ENCODE measurements at places on chromosomes 1 and 21.

DNA sequence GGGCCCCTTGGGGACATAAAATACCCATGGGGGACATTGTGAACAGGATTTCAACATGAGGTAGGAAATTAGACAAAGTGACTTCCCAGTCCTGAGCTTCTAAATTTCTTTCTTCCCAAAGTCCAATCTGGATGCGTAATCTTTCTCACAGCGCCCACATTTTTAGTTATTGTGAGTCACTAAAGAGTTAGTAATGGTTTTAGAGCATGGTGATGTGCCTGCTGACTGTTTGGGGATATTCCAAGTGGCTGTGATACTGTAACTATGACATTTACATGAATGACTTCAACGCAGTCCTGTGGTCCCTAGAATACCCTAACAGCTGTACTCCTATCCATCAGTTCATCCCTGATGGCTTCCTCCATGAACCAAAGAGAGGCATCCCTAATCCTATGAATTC, 224.0 kb upstream of the COA6 start:
- no peak for DNase-seq

DNA sequence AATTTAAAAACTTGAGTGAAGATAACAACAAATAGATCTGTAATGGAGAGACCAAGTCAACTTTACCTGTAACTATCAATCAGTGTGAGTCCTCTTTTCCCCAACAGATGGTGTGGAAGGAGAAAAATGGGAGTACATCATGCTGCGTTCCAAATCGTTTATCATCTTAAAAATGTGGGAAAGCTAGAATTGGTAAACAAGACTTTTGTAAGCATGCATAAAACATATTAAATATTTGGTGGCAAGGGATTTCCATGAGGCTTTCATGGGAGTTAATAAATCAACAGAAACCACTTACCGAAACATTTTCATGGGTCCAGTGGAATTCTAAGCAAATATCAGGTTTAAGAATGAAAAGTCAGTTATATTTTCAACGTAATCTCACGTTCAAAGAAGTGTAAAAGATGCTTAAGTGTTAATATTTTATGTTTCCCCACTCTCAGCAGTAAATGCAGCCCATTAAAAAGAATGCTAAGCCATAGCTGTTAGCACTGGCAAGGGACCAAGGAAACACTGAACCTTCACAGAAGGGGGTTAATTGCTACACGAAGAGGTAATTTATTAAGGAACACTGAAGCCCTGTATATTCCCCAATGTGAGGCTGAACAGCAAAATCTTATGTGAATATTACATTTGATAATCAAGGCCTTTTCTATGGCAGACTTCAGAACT, 117.0 kb downstream of the ZC3H11B start:
- DNase-seq, result no peak

DNA sequence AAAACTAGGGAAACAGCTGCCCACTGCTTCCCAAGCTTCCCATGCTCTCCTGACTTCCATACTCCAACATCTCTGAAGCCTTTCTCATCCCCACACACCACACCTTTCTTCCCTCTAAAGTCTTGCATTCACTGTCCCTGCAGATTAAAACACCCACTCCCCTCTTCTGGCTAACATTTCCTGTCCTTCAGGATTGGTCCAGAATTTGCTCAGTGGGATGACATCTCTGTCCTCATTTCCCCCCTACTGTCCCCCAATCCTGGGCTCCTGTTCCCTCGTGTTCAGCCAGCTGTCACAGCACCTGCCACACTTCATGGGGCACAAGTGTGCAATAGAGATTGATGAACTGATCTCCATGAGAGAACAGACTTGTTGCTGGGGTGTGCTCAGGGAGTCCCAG, 82.7 kb downstream of the KCND3 start:
- DNase-seq, result no peak

- no peak for DNase-seq
Observed at GRCh38 chr1:207405814-207406213, 48.3 kb upstream of the CR2 start.

DNA sequence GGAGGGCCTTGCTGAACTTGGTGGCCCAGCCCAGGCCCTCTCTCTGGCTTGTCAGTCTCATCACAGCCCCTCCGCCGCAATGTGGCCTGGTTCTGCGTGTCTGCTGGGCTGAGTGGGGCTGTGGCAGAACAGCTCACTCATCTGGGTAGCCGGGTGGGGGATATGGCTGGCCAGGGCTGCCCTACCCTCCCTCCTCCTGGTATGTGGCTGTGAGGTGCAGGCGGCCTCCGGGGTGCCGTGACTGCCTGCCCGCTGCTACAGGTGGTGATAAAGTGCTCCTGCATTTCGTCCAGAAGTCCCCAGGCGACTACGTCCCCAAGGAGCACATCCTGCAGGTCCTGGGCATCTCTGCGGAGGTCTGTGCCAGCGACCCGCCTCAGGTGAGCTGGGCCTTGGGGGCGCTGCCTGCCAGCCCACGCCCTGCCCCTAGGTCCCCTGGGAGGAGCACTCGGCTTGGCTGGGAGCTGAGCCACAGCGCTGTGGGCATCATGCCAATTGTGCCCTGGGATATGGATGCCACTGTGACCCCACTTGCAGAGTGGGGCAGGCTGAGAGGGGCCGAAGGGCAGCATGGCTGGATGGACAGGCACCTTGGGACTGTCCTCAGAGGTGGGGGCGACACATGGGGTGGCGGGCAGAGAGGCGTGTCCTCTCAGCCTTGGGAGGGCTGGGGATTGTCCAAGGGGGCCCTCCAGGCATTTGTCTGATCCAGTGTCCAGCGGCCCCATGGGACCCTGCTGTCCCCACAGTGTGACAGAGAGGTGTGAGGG, 2.3 kb downstream of the PRXL2B start:
- no peak for DNase-seq

DNA sequence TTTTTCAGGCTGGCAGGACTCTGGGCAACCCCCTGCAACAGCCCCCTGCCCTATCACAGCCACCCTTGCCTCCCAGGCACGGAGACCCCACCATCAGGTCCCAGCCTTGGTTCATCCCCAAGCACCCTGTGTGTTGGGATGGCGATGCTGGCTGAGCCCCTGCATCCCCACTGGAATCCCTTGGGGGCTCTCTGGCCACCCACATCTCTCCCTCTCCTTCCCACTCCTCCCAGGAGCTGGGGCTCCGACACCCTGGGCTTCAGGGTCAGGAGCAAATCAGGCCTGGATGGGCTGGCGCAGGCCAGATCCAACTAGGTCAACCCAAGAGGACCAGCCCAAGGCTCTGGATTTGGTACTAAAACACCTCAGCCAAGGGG, 25.9 kb downstream of the COL6A1 start:
- DNase-seq, result no peak

GRCh38 chr21:42006765-42007164, 3.4 kb downstream of the ZBTB21 start:
- no peak for DNase-seq

DNA sequence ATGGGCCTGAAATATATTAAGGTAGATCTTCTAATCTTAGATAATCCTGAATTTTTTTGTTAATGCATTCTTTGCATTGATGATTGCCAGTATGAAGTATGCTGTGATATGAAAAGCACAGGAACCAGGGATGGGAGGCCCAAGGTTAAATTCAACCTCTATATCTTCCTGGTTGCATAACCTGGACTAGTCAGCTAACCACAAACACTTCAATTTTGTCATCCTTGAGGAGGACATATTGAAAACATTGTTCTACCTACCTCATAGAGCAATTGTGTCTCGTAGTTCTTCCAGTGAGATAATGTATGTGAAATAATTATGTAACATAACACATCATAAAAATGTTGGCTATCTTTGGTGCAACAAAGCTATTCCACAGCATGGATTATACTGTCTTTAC, 25.6 kb downstream of the PDC start:
- DNase-seq, result no peak

GRCh38 chr1:209685821-209686220, 10.6 kb downstream of the G0S2 start:
- no peak for DNase-seq

DNA sequence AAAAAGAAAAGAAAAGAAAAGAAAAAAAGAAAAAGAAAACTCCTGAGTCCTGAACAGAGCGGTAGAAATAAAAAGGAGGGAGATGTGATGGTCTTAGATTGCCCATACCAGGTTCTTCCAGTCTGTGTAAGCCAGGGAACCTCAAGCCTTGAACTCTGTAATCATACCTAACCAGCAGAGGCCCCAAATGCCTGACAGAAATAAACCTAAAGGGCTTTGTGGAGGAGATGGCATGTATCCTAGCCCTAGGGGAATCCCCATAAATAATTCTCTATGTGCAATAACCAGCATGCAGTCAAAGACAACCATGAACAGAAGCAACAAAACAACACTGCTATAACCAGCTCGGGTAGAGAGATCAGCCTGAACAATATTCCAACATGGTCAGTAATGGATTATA, 40.4 kb downstream of the USP48 start:
- no peak for DNase-seq

GRCh38 chr1:226438007-226438406, 30.1 kb upstream of the PARP1 start:
- DNase-seq, result no peak

DNA sequence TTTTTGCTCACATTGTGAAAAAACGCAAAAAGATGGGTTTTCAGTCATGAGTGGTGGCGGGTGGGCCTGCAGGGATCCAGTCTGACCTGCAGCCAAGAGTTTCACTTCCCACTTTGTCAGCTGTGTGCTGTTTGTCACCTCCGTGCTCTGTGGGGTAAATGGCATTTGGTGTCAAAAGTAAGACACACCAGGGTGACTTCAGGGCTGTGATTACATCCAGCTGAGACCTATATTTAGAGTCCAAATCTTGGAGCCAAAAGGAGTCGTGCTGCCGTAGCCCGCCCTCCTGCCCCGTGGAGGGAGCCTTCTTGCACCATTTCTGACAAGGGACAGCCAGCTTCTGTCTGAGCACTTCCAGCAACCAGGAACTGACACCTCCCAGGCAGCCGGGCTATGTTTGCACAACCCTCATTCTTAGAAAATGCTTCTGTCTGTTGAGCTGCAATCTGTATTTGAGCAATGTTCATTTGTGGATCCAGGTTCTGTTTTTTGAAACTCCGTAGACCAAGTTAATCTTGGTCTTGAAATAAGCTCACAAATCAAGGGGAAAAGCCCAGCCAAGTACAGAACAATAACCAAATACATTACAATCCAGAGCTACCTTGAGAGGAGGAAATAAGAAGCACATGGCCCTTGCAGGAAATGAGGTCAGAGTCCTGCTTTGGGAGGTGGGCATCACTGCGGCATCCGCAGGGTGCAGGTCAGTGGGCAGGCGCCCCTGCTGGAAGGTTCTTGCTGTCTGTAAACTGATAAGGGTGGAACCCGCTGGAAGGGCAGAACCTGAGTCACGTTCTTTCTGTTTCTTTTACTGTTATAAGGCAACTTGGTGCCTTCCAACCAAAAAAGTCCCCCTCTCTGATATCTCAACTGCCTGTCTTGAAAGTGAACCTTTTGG, 14.4 kb downstream of the ABCG1 start:
- no peak for DNase-seq

DNA sequence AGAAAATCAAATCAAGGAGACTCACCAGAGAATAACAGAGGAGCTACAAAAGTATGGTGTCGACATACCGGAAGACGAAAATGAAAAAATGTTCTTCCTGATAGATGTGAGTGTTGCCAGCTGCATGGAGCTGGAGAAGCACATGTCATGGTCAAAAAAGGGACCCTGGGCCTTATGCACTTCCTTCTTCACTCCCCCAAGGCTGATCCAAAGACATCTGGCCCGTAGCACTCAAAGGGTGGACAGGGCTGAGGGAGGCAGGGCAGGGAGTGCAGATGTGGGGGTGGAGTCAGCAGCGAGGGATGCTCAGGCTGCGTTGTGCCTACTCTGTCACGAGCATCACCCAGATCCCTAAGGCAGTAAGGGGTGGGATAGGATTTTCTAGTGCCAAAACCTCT, 19.4 kb downstream of the MX1 start:
- DNase-seq, result no peak

DNA sequence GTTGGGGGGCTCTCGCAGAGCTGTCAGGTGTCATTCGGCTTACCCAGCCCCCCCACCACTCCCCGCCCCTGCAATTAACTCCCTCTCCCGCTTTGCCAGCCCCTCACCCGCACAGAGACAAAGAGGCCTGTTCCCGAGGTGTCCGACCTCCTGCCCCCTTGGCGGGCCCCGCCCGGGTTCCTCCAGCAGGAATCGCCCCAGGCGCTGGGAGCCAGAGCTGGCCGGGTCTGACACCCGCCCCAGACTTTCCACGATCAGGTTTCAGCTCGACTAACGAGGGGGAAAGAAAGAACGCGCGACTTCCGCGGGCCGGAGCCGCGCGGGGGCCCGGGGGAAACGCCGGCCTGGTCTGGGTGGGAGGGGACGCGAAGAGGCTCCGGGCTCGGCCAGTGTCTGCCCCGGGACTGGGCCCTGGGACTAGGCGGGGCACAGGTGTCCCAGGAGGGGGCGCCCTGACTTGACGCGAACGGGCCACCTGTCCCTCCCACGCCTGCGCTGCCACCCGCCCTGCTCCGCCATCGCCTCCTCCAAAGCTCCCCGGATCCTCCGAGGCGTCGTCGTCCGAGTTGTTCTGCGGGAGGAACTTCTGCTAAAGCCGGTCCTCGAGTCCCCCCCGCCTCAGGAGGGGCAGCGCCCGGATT, 36.4 kb upstream of the HHAT start:
- DNase-seq, result no peak

- DNase-seq, result no peak
Observed at GRCh38 chr21:31733551-31734149, 1.7 kb upstream of the SCAF4 start.

GRCh38 chr1:32246888-32247273, at the start of gene FAM167B:
TSS of gene FAM167B (plus strand) at chr1:32247222. CDS start at chr1:32247422, 200 bp downstream.
- DNase-seq, result no peak

- DNase-seq, result no peak
Observed at GRCh38 chr21:29017639-29018237, 1.4 kb downstream of the RWDD2B start.

DNA sequence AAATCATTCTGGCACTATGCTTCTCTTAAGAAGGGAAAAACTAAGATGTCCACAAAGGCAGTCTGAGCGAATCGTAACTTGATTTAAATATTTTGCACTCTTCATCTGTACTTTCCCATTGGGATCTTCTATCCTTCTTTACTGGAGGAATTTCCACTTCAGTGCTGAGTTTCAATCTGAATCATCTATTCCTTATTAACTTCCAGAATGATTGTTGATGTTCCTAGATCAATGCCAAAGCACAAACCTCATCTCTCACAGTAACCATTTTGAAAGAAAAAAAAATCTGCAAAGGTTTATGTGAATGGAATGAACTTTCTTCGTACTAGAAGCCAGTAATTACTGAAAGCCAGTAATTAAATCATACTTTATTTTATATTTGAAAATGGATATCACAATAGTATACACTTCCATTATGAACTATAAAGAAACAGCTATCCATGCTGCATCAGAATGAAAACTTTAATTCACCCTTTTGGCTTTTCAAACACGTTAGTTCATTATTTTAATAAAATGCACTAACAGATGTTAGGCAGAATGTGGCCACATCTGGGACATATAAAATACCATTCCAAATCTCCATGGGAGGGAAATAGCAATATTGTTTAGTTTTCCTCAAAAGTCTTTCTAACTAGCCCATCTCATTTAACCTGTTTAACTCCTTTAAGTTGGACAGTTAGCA, 5.5 kb upstream of the RNF2 start:
- DNase-seq, result no peak

GRCh38 chr1:1788646-1789431, 10.6 kb upstream of the NADK start:
- DNase-seq, result no peak

- DNase-seq, result no peak
Observed at GRCh38 chr21:42845296-42845965, 33.9 kb downstream of the WDR4 start.

GRCh38 chr1:35857830-35858229, 25.2 kb upstream of the AGO1 start:
- DNase-seq, result no peak

All from stimulated activated CD8-positive, alpha-beta memory T cell treated with anti-CD3 and anti-CD28 coated beads, Interleukin-4, amount 100 ng/mL, for 4 hours (primary cell).